ENCODE measurements at places on chromosomes 7 and 10. TPM values are rescaled to one million over a fixed set of nuclear protein-coding genes. Genes with fewer than 3 reads are reported as not detected.

The PLEKHS1 gene
- total RNA-seq: 0.07 TPM

The ZCCHC24 gene
- 1.3 TPM for total RNA-seq

GRCh38 chr10:13078912-13079775, 20.8 kb upstream of the OPTN start:
- no peak overlapping the region for H3K27ac ChIP-seq
- no peak for DNase-seq
- peaks cover 3% of the 10 kb centered on the region for H3K4me1 ChIP-seq
- H3K27me3 ChIP-seq: peaks cover 21% of the 10 kb centered on the region
- no peaks in the 10 kb centered on the region for H3K36me3 ChIP-seq
- no peak overlapping the region for H3K4me3 ChIP-seq

- H3K36me3 ChIP-seq: no peaks in the 10 kb centered on the region
- peaks cover 26% of the 10 kb centered on the region for H3K4me1 ChIP-seq
- no peak overlapping the region for H3K4me3 ChIP-seq
- H3K27me3 ChIP-seq: no peaks in the 10 kb centered on the region
- no peak overlapping the region for H3K27ac ChIP-seq
These were observed 38.5 kb downstream of the MTURN start for GRCh38 chr7:30173058-30173897.

DNA sequence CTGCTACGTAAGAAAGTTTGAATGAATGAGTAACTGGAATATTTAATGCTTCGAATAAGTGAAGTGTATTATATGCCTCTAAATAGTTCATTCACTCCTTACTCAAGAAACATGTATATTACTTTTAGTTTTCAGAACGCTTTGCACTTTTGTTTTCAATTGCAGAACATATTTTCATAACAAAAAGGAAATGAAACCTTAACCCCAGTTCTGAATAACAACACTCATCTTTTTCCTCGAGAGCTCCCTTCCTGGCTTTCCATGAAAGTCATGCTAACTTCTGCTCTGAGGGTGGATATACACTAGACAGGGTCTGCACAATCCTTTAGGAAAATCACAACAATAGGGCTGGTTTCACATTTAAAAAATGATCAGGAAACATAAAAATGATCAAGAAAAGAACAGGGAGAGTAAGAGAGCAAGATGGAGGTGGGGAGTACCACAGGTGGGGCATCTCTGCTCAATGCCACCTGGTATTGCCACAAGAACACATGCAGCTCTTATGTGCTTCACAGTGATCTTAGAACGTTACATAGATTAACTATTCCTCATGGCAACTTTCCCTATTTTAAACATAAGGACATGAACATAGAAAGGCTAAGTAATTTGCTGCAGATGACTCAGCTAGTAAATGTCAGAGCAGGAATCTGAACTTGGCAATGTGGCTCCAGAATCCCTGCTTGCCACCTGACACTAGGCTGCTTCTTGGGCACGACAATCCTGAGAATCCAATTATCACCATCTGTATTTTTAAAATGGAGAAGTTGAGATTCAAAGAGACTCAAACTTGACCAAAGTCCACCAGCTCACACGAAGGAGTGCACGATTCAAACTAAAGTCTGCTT, 219.5 kb upstream of the AOAH start:
- H3K27me3 ChIP-seq: no peaks in the 10 kb centered on the region
- H3K4me1 ChIP-seq: peaks cover 68% of the 10 kb centered on the region
- peaks cover 51% of the 10 kb centered on the region for H3K36me3 ChIP-seq
- H3K4me3 ChIP-seq: peak overlapping the region; percentile 62
- DNase-seq: no peak
- peak overlapping the region; percentile 36 for H3K27ac ChIP-seq

Data from activated B cell treated with CpG ODN at 0.5 μM for 24 hours (primary cell).